Vagina (tissue), 2 donors: ENCODE measurements at places on chromosomes 3 and 15.

DNA sequence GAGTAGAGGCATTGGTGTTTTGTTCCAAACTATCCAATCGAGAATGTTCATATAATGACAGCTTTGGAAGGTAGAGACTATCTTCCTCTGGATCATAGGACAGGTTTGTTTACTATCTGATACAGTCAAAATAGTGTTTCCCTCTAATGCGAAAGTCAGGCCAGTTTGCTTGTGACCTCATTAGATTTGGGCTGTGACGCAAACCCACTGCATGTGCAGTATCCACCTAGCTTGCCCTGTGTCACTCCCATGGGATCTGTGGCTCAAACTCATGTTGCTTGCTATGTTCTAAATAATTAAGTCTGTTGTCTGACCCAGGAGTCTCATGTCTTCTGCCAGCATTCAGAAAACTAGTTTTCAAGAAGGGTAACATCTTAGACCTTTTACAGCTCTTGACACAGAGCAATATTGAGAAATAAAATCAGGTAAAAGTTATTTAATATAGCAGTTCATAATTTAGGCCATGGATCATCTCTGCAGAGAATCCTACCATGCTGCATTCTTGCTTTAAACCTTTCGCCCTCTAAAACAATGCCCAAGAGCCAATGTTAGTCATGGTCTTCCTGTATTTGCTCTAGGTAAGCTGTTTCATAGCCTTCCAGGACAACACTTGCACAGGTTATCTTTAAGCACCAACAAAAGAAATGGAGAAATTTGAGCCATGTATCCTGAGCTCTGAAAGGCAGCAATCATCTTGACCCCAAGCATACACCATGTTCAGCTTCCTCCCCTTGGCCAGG, 26.4 kb downstream of the NIT2 start:
- H3K27ac ChIP-seq: no peak overlapping the region
- peaks cover 35% of the 10 kb centered on the region for H3K36me3 ChIP-seq
- DNase-seq: no peak
- no peaks in the 10 kb centered on the region for H3K27me3 ChIP-seq

DNA sequence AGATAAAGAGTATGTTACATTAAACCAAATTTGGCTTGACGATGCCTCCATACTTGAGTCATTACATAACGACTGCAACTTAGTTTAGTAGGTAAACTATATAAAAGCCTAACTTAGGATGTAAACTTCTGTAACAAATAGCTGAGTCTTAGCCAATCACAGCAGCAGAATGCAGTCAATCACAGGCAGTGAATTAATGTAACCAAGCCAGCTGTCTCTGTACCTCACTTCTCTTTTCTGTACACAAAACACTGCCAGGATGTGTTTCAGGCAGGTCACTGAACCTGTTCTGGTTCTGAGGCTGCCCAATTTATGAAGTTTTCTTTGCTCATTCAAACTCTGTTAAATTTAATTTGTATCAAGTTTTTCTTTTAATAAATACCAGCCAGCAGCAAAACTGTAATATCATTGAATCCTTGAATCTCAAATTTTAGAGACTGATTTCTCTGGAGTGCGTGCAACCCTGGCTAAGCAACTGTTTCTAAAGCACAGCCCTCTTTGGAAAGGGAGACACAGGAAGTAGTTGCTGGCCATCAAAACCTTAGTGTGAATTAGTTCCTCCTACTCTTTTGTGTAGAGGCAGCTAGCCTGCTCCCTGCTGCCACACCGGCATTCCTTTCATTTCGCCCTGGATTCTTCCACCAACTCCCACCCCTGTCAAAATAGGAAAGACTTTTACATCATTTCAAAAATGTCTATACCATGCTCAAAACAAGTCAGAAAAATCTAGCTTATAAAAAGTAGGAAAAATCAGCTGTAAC, 15.2 kb downstream of the RFTN1 start:
- no peaks in the 10 kb centered on the region for H3K36me3 ChIP-seq
- no peaks in the 10 kb centered on the region for H3K27me3 ChIP-seq
- no peak for DNase-seq
- no peak overlapping the region for H3K4me3 ChIP-seq

GRCh38 chr3:78875436-78875835, 892.4 kb downstream of the ROBO1 start:
- no peak overlapping the region for H3K4me3 ChIP-seq
- H3K4me1 ChIP-seq: peaks cover 6% of the 10 kb centered on the region
- H3K27ac ChIP-seq: no peak overlapping the region
- no peak for DNase-seq

GRCh38 chr3:1774597-1774996, 324.1 kb upstream of the CNTN4 start:
- DNase-seq: no peak
- no peaks in the 10 kb centered on the region for H3K36me3 ChIP-seq
- H3K4me3 ChIP-seq: no peak overlapping the region
- no peaks in the 10 kb centered on the region for H3K4me1 ChIP-seq
- no peaks in the 10 kb centered on the region for H3K27me3 ChIP-seq
